ENCODE measurements at places on chromosomes 1 and 21.

DNA sequence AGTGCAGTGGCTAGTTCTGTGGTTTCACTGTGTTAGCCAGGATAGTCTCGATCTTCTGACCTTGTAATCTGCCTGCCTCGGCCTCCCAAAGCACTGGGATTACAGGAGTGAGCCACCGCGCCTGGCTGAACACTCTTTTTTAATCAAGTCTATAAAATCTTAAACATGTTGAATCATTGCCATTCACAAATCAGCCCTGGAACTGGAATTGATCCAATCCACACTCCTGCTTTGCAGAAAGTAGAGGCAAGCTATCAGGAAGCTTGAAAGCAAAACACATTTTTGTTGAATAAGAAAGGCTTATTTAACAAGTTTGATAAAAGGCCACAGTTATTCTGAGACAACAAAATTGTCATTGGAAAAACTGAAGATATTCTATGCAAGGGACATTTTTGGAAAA, 18.3 kb upstream of the EFHD2 start:
- no peak for DNase-seq

- no peak for DNase-seq
These were observed 1.2 kb downstream of the MAPKAPK2 start for GRCh38 chr1:206685769-206686477.

DNA sequence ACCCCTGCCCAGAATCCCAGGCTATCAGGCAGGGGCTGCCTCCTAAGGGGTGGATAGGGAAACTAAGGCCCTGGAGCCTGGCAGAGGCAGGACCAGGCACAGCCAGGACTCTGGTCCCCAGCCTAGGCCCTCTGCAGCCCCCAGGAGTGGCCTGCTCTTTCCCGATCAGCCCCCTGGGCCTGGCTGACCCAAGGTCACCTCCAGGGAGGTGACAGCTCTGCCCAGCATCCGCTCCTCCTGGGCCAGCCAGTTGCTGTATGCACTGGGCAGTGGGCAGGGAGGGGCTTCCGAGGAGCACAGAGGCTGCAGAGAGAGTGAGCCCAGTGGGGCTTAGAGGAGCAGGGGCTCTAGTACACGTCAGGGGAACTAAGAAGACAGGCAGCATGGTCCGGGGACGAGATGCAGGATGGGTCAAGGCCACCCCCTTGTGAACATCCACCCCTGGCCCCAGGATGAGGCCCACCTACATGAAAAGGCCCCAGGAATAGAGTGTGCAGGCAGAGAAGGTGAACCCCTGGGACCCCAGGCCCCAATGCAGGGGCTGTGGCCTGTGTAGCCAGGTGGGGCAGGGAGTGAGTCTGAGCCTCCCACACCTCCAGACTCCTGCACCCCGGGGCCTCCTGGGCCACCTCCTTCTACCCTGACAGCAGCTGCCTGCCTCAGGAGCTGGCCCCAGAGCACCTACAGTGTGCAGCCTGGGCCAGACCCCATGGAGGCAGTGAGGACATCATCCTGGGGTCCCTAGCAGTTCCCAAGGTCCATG, 32.8 kb downstream of the WNT9A start:
- DNase-seq, result no peak

GRCh38 chr1:3363756-3364155, 90.7 kb upstream of the ARHGEF16 start:
- no peak for DNase-seq

DNA sequence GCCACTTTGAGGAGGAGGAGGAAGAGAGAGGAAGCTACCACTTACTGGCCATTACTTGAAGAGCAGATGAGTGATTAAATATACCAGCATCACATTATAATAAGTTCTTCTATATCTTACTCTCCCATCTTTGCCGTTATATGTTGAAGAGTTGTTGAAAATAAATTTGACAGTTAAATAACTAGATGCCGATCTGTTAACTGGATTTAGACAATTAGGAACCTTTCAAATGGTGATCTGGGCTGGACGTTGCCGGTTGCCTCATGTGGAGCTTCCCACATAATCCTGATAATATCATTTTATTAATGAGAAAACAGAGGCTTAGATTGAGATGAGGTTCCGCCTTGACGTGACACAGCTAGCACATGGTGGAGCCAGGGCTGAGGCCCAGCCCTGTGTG, 147.0 kb downstream of the SDCCAG8 start:
- no peak for DNase-seq

- no peak for DNase-seq
These were observed 48.4 kb downstream of the B3GALT5 start for GRCh38 chr21:39661121-39661520.

DNA sequence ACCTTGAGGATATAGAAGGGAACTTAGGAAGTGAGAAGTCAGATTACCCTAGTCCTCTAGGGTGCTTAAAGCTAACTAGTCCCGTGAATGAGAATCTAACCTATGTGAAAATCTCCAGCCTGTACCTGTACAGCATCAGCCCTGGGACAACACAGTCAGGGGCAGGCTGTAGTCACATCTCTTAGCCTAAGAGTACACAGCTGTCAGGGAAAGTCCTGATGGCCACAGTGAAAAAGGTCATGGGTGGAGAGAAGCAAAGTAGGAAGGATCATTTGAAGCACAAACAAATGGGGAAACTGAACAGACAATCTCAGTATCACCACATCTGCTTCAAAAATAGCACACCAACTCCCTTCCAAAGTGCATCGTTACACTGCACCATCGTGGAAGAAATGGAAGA, 11.7 kb downstream of the CTSK start:
- DNase-seq, result no peak

DNA sequence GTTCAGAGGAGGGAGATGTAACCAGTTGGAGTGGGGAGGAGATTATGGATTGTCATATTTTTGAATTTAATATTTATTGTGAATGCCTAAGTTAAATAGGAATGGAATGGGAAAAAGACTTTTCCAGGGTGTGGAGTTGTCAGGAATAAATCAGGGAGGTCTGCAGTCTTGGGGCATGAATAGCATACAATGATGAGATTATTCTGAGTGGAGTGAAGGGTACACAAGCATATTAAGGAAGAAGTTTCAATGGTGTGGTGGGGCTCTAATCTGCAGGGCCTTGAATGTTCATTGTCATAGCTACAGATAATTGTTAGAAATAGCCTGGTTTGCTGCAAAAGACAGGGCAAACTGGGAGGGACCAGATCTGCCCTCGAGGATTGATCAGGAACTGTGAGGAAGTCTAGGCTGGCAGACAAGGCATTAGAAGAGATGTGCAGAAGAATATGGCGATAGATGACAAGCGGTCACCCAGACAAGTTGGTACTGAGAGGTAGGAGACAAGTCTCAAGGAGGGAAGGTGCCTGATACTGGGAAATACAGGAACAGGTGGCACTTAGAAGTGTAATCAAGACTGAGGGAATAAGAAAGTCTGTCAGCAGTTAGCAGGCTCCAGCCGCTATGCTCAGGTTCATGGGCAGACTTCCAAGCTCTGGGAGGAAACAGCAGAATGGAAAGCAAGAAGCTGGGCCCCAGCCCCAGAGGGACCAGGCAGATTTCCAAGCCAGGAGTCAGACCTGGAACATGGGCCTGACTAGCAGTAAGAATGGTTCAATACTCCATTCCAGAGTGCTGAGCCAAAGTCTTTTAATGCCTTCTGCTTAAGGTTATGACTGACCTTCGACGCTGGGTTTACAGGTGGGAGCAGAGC, 20.9 kb upstream of the RGL1 start:
- DNase-seq, result no peak

- no peak for DNase-seq
These were observed 142.5 kb downstream of the TNR start for GRCh38 chr1:175600721-175601440.

DNA sequence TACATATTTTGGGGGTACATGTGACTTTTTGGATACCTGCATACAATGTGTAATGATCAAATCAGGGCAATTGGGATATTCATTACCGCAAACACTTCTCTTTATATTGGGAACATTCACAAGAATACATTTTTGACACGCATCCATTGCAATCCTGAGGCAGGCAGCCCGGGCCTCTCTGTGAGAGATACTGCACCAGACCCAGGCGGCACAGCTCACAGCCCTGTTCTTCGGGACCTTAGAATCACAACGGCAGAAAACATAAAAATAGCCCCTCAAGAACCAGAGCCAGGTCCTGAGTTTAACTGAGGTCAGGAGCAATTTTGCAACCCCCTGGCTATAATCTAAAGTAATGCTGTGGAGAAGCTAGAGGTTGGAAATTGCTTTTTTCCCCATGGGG, 90.8 kb upstream of the PGBD5 start:
- DNase-seq, result no peak

- DNase-seq, result no peak
These were observed 4.2 kb downstream of the RASSF5 start for GRCh38 chr1:206511362-206512057.

GRCh38 chr1:153535242-153536011, at the start of gene S100A6:
Gene S100A6 (minus strand): TSS chr1:153535991. CDS start chr1:153535339, 652 bp downstream.
- DNase-seq, result no peak

DNA sequence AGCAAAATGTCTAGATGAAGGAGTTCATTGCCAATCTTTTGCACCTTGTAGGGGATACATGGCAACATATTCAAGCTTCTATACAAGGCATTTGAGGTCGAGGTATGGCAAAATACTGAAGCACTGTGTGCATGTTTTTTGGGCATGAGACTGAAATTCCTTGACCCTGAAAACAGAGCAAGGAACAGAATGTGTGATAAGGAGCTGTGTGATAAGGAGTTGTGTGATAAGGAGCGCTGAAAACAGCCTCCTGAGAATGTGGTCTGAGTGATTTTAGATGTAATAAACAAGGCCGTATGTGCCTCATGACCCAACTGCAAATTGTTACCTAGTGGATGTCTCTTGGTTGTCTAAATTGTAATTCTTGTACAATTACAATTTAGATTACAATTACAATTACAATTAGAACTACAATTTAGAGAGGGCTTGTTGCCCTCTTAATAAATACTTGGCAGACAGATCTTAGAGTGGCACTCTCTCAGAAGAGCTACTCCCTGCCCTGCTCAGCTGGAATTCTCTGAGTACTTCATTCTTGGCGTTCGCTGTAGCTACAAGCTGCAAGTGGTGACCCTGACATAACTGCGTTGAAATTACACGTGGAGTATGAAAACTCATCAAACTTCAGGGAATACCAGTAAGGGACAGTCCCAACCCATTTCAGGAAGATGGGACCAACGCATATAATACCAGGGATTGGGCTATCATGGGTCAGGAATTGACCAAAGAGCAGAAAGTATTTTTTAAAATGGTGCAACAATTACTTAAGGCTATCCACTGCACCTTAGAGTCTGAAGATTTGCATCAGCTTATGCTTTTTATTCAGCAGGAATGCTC, 20.0 kb upstream of the ITLN1 start:
- no peak for DNase-seq

DNA sequence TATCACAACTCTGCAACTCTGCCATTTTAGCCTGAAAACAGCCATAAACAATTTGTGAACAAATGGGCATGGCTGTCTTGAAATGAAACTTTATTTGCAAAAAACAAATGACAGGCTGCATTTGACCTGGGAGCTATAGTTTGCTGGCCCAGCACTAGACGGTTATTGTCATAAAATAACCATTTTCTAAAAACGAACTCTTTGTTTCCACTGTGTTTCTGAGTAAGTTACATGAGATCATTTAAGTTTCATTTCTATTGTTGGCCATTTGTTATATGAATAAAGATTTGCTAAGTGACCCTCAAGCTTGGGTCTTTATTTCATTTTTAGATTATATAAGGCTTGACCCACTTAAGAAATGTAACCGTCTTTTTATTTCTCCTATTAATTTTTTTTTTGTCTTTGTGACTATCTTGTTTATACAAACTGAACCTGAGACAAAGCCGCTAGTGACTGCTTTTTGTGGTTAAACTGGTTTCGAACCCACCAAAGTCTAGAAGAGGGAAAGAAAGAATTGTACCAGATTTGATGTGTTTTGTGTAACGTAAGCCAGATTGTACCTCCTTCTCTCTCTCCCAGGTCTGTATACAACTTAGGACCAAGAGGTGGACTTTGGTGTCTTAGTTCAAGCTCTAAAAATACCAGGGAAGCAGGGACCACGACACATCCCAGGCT, 12.9 kb upstream of the KCNJ15 start:
- no peak for DNase-seq

DNA sequence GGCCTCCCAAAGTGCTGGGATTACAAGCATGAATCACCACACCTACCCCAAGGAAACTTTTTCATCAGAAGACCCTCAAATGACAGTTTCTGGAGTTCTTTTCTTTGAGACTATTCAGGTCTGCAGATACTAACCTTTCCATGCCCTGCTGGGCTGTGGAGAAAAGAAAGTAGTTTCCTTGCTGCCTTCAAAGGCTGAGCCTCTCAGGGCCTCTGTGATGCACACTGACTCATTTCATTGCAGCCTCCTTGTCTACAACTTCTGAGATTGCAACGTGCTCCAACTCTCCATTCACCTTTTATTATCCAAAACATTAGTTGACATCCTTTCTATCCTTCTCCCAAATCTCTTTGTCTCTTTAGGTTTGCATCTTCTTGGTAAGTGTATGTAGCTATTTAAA, 8.8 kb upstream of the SAMSN1 start:
- DNase-seq, result no peak

DNA sequence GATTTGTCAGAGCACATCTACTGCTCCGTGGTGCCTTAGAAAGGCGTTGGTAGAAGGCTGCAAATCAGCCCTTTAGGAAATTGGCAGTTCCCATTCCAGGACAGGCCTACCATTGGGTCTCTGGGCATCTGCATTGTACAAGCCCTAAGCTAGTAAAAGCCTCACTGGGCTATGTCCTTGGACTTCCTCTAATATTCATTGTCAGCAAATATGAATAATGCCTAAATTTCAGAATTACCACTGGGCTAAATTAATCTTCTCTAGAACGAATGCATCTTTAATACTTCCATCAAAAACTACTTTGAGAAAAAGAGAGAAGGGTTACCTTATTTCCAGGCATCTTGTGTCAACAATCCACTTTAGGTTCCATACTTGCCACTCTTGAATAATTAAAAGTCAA, 41.5 kb upstream of the ATP1A1 start:
- DNase-seq, result no peak

GRCh38 chr1:167305706-167306277, 85.1 kb downstream of the POU2F1 start:
- no peak for DNase-seq

- DNase-seq, result no peak
These were observed 411.3 kb downstream of the DISC1 start for GRCh38 chr1:232037774-232038388.

DNA sequence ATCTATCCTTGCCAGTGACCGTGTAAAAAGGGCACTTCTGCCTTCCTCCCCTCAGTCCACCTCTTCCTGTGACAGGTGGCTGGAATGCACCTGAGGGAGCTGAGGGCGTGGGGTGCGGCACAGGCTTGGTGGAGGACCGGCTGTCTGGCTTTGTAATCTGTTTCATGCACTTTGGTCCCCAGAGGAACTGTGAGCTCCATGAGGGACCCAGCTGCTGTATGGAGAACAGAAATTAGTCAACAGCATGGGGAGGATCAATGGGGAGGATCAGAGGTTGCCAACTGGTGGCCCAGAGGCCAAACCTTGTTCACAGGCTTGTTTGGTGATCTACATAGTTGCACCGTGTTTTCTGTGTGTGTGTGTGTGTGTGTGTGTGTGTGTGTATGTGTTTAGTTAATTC, 19.0 kb upstream of the LUZP1 start:
- DNase-seq, result no peak

Measured in stimulated activated CD8-positive, alpha-beta memory T cell treated with anti-CD3 and anti-CD28 coated beads, Interleukin-4, amount 100 ng/mL, for 4 hours (primary cell).